ENCODE measurements at places on chromosomes 13 and 19. TPM values are rescaled to one million over a fixed set of nuclear protein-coding genes. Genes with fewer than 3 reads are reported as not detected.

DNA sequence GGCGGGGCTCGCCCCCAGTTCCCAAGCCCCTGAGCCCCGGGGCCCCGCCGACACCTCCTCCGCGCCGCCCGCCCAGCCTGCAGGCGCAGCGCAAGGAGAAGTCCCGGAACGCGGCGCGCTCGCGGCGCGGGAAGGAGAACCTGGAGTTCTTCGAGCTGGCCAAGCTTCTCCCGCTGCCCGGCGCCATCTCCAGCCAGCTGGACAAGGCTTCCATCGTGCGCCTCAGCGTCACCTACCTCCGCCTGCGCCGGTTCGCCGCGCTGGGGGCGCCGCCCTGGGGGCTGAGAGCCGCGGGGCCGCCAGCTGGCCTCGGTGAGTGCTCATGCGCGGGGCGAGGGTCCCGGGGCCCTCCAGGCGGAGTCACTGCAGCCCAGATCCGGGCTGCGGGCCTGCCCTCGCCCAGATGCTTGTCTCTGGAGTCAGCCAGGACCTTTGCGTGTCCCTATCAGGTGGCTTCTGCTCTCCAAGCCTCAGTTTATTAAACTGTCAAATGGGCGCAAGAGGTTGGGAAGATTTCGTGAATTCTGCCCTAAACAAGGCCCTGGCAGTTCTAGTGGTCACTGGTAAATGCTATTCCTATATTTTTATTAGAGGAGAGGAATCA lies 2.0 kb downstream of the NPAS1 start:
- no peaks in the 10 kb centered on the region for H3K4me1 ChIP-seq
- peak; percentile 42 for DNase-seq
- H3K27me3 ChIP-seq: peaks cover 33% of the 10 kb centered on the region

- H3K27ac ChIP-seq: no peak overlapping the region
- no peaks in the 10 kb centered on the region for H3K4me1 ChIP-seq
- no peaks in the 10 kb centered on the region for H3K27me3 ChIP-seq
- DNase-seq: no peak
- no peak overlapping the region for H3K4me3 ChIP-seq
Measured at GRCh38 chr13:63198071-63198470, 1782.4 kb upstream of the PCDH20 start.

DNA sequence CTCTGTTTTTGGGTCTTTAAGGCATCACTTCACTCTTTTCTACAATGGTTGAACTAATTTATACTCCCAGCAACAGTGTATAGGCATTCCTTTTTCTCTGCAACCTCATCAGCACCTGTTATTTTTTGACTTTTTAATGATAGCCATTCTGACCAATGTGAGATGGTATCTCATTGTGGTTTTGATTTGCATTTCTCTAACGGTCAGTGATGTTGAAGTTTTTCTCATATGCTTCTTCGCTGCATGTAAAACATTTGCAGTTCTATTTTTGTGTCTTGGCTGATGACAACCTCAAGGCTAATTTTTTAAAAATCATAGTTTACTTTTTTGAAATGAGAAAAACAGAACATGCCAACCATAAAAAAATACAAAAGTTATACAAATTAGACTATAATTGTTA lies 258.2 kb upstream of the EDNRB start:
- no peaks in the 10 kb centered on the region for H3K4me1 ChIP-seq
- DNase-seq: no peak
- no peak overlapping the region for H3K27ac ChIP-seq
- no peak overlapping the region for H3K4me3 ChIP-seq

- no peak for DNase-seq
- no peaks in the 10 kb centered on the region for H3K4me1 ChIP-seq
- no peak overlapping the region for H3K27ac ChIP-seq
- no peaks in the 10 kb centered on the region for H3K27me3 ChIP-seq
- no peaks in the 10 kb centered on the region for H3K36me3 ChIP-seq
Measured at GRCh38 chr13:35882722-35883497, 248.3 kb downstream of the DCLK1 start.

GRCh38 chr13:69296130-69296529 lies 811.5 kb upstream of the ATXN8OS start:
- H3K4me1 ChIP-seq: no peaks in the 10 kb centered on the region
- no peaks in the 10 kb centered on the region for H3K27me3 ChIP-seq
- no peak overlapping the region for H3K4me3 ChIP-seq

GRCh38 chr19:29631450-29631849 lies 25.4 kb downstream of the POP4 start:
- H3K4me1 ChIP-seq: peaks cover 15% of the 10 kb centered on the region
- H3K36me3 ChIP-seq: no peaks in the 10 kb centered on the region
- H3K27me3 ChIP-seq: no peaks in the 10 kb centered on the region
- H3K27ac ChIP-seq: no peak overlapping the region

DNA sequence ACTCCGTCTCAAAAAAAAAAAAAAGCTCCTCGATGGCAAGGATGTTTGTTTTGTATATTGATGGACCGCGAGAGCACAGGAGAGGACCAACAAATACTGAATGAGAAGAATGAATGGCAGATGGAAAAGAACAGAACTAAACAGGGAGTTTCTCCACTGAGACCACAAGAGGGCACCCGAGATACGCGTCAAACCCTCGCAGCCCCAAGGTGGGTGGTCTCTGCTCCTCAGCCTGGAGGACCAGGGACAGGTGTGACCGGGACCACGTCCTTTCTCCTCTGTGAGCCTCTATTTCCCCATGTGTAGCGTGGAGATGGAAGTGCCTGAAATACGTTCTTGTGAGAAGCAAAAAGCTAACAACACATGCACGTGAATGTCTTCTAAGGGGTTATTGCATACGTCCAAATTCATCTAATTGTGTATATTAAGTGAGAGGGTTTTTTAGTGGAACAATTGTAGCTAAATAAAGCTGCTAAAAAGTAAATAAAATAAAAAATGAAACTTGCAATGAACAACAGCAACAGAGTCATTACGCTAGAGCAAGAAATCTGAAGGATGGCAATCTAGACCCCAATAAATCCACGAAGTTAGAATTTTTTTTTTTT lies 8.3 kb upstream of the CDC42EP5 start:
- H3K4me3 ChIP-seq: no peak overlapping the region
- no peaks in the 10 kb centered on the region for H3K4me1 ChIP-seq
- peaks cover 17% of the 10 kb centered on the region for H3K27me3 ChIP-seq
- H3K36me3 ChIP-seq: no peaks in the 10 kb centered on the region
- peak; percentile 49 for DNase-seq
- no peak overlapping the region for H3K27ac ChIP-seq

Gene ADM5
- polyA plus RNA-seq: 5.7 TPM

Gene NHLRC3
- polyA plus RNA-seq: 9.9 TPM

Gene SIGLEC10
- 0.97 TPM for polyA plus RNA-seq

GRCh38 chr19:55585658-55586339 lies 5.2 kb upstream of the ZNF579 start:
- H3K27me3 ChIP-seq: peaks cover 8% of the 10 kb centered on the region
- H3K4me1 ChIP-seq: peaks cover 13% of the 10 kb centered on the region
- H3K36me3 ChIP-seq: no peaks in the 10 kb centered on the region
- H3K4me3 ChIP-seq: no peak overlapping the region
- DNase-seq: peak; percentile 52

Gene ACER1
- not detected for polyA plus RNA-seq

Gene SHC2
- not detected for polyA plus RNA-seq

DNA sequence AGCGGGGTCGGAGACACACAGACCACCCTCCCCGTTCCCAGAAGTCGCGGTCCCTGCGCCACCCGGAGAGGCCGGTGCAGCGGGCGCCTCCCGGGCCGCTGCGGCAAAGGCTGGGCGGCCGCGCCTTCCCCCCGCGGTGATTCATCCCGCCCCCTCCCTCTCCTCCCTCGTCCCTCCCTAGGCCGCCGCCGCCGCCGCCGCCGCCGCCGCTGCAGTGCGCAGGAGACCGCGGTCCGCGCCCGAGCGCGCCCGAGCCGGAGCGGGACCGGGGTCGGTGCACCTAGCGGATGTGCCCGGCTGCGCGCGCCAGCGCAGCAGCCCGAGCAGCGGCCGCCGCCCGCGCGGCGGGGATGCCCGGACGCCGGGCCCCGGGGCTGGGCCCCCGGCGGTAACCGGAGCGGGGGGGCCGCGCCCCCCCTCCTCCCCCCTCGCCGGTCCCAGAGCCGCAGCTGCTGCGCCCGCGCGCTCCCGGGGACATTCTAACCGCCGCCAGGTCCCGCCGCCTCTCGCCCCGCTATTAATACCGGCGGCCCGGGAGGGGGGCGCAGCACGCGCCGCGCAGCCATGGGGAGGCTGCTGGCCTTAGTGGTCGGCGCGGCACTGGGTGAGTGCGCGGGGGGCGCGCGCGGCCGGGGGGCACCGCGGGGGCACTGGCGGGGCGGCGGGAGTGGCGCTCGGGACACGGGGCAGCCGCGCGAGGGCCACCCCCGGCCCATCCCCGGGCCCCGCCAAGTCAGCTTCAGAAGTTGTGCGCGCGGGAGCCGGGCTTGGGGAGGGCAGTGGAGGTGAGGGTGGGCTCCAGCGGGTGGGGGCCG lies at the start of gene SCN1B:
TSS of gene SCN1B (plus strand) at position 214 of the 815 bp plus-strand sequence. CDS start at position 565, 351 bp downstream.
- H3K4me3 ChIP-seq: peak within 1 kb of the TSS; percentile 54
- H3K27ac ChIP-seq: no peak within 1 kb of the TSS
- peaks cover 25% of the 10 kb centered on the region for H3K4me1 ChIP-seq
- peaks cover 2% of the 10 kb centered on the region for H3K27me3 ChIP-seq

GRCh38 chr13:93786846-93787489 lies 560.4 kb downstream of the GPC6 start:
- no peak overlapping the region for H3K4me3 ChIP-seq
- no peak overlapping the region for H3K27ac ChIP-seq
- DNase-seq: no peak
- no peaks in the 10 kb centered on the region for H3K27me3 ChIP-seq
- no peaks in the 10 kb centered on the region for H3K4me1 ChIP-seq

Gene GGN
- 0.15 TPM for polyA plus RNA-seq

Measured in K562 (cell line).